ENCODE measurements at places on chromosomes 16 and 17.

DNA sequence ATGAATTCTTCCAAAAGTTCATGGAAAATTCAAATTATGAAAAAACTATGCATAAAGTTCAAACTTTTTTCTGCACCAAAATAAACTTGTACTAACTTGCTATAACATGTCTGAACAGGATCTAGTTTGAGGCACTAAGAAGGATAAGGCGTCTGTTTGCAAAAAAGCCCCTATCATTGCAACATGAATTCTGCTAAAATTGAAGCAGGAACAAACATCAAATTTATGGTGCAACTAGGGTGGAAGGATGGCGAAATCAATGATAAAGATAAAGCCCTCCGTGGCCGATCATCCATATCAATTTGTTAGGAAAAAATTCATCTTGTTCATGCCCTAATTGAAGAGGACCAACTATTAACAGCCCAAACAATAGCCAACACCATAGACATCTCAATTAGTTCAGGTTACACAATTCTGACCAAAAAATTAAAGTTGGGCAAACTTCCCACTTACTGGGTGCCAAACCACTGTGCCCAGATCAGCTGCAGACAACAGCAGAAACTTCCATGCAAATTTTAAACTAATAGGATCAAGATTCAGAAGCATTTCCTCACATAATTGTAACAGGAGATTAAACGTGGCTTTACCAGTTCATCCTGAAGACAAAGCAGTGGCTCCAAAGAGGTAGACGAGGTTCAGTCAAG lies 12.9 kb downstream of the IL21R start:
- DNase-seq, result no peak

DNA sequence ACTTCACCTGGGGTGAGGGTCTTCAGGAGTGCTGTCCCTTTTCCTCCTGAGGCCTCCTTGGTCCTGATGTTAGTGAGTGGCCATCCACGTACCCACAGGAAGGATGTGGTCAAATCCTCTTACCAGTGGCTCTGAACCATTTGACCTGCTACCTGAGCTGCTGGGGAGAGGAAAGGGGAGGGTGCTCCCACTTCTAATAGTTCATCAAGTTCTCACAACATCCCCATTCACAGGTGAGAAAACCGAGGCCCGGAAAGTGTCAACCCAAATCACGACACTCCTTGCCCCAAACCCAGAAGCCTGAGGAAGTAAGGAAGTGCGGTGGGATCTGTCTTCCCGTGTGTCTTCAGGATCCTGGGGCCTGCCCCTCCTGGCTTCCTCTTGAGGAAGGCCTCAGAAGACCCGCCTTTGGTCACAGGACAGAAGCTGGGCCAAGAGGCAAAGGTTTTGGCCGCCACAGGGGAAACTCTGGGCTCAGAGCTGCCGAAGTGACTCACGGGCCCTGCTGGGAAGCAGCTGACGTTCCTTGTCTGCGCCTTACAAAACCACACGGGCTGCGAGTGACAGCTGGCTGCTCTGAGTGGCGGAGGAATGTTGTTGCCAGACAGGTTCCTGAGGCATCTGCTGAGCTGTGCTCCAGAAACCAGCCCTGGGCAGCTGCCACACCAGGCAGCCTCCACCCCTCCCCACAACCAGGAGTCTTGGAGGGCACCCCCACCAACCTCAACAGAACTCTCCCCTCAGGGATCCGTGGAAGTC lies 13.9 kb upstream of the KIFC3 start:
- peak; percentile 94 for DNase-seq

DNA sequence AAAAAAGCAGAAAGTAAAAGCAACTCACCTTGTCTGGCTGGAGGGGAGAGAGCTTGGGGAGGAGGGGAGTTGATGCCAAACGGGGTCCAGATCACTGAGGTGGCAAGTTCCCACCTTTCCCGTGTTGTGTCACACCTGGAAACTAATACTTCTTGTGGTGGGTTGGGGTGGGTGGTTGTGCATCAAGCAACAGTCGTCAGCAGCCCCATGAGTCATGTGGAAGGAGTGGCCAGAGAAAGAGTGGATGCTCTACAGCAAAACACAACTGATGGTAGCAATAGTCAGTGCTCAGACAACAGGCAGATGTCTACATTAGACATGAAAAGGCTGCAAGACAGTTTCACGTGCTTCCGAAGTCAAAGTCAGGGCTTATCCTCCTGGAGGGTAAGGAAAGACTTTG lies 35.4 kb downstream of the ARSG start:
- DNase-seq, result no peak

DNA sequence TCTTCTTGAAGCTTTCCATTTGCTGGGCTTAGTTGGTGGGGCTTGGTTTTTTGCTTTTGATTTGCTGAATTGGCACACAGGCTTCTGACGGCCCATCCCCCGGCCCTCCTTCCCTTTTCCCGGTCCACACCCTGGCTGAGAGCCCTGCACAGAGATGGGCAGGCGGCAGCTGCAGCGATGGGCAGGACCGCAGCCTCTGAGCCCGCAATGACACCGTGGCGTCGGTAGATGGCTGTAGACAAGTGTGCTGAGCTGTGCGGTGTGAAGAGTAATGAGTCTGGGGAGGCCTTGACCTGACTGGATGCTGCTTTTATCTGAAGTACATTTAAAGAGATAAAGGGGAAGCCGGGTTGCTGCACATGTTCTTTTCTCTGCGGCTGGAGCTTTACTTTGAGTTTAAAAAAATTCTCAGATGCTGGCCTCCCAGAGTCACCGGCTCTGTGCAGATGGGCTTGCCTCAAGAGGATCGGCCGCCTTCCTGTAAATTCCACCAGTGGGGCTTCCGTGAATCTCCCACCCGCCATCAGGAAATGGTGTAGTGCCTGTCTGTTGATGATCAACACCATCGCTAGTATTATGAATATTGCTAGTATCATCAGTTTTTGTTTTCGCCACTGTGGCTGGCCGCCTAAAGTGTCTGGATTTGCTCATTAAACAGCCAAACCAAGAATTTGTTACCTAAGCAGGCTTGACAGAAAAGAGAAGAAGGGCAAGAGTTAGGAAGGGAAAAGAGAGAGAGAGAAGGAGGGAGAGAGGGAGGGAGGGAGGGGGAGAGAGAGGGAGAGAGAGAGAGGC lies 245.6 kb upstream of the RBFOX1 start:
- no peak for DNase-seq

DNA sequence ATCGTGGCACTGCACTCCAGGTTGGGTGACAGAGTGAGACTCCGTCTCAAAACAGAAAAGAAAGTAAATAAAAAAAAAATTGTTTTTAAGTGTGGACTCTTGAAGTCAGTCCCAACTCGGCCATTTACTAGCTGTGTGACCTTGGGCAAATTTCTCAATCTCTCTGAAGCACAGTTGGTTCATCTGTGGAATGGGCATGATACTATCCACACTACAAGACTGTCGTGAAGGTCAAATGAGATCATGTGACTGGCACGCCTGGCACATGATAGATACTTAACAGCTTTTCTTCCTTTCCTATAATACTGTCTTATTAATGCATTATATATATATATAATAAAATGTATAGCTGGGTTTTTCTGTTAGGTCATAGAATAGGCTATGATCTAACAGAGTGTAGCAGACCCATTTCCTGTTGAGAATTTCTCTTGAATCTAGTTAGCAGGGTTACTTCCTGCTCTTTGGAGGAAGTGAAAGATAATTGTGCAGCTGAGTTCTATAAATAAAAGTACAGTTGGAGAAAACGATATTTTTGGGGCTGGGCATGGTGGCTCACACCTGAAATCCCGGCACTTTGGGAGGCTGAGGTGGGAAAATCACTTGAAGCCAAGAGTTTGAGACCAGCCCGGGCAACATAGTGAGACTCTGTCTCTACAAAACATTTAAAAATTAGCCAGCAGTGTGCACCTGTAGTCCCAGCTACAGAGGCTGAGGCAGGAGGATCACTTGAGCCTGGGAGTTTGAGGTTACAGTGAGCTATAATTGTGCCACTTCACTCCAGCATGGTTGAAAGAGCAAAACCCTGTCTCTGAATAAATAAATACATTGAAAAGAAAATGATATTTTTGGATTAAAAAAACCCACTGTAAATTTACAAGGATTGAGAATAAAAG lies 7.3 kb downstream of the MILR1 start:
- DNase-seq, result no peak

GRCh38 chr16:87202346-87202745 lies 114.8 kb downstream of the C16orf95 start:
- DNase-seq, result peak; percentile 62

DNA sequence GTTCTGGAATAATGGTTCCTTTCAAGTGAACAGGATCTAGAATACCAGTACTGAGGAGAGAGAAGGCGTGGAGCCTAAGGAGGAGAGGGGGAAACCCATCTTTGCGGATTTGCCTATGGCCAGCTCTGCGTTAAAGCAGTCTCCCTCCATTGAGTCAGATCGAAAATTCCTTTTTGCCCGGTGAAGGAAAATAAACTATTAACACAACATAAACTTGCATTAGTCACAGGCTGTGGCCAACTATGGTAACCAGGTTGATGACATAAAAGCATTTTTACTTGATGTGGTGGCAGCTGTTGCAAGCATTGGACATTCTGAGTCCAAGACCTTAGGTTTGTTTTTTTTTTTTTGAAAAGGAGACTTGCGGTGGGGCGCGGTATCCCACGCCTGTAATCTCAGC lies 8.9 kb downstream of the LDAF1 start:
- peak; percentile 96 for DNase-seq

GRCh38 chr17:45127207-45127547 lies 5.1 kb downstream of the PLCD3 start:
- DNase-seq, result no peak

GRCh38 chr16:84819644-84820304 lies at the start of gene CRISPLD2:
Gene CRISPLD2, plus strand, starts transcription at chr16:84819985. Its CDS starts 18,511 bp downstream, at chr16:84838496.
- peak; percentile 88 for DNase-seq

GRCh38 chr16:10980813-10981212 lies 36.4 kb downstream of the CLEC16A start:
- no peak for DNase-seq

DNA sequence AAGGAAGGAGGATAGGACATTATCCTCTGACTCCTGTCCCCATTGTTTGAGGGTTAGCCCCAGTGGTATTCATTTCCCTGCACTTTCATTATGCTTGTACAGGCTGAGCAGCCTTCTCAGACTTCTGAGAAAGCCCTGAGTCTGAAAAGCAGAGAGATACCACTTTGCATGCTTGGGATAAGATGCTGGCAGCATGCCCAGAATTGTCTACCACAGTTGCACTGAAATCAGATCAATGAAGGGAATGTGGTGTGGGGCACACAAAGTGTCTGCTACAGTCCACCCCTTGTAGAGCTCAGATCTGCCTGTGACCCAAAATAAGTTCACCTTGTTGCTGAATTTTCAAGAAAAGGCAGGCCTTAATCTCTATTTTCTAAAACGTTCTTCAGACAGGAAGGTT lies 160.6 kb downstream of the CCT6B start:
- DNase-seq, result no peak

- DNase-seq, result peak; percentile 44
Measured at GRCh38 chr16:424623-425081, 797 bp upstream of the RAB11FIP3 start.

GRCh38 chr17:72774236-72774635 lies 318.3 kb downstream of the SLC39A11 start:
- DNase-seq, result no peak

GRCh38 chr17:67425571-67426160 lies 48.6 kb downstream of the PITPNC1 start:
- no peak for DNase-seq

DNA sequence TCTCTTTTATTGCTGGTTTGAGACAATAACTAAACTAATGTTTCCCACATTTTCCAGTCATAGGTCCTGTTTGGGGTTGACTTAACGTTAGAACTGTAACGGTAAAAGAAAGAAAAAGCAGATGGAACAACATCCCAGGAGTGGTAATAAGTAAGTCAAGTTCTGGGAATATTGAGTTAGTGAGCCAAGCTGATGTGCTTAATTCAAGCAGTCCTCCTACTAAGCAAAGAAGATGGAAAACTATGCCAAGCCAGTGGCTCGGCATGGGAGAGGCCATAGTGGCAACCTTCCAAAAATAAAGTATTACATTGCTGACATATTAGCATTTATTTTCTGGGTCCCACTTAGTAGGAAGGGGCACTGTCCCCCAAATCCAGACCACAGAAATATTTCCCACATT lies 161.7 kb upstream of the CDH5 start:
- DNase-seq, result peak; percentile 72

DNA sequence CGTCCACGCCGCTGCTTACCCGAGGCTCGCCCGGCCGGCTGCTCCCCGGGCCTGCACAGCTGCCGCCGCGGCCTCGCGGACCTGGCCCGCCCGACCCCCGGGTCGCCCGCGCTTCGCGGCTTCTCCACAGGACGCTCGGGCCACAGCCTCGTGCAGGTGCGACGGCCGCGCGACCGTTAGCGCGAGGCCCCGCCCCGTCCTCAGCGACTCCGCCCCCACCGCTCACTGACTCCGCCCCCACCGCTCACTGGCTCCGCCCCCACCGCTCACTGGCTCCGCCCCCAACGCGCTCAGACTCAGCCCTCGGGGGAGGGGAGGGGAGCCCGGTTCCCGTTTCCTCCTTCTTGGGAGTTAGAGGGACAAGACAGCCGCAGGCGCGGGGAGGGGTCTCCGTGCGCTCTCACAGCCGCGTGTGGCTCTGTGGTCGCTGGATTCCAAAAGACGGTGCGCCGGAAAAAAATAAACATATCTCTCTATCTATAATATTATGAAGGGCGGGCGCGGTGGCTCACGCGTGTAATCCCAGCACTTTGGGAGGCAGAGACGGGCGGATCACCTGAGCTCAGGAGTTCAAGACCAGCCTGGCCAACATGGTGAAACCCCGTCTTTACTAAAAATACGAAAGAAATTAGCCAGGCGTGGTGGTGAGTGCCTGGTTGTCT lies at the start of gene MEIOB:
MEIOB (minus strand) TSS at position 191 of the 662 bp plus-strand sequence. CDS start 3,989 bp downstream, outside the sequence.
- DNase-seq, result peak; percentile 6

DNA sequence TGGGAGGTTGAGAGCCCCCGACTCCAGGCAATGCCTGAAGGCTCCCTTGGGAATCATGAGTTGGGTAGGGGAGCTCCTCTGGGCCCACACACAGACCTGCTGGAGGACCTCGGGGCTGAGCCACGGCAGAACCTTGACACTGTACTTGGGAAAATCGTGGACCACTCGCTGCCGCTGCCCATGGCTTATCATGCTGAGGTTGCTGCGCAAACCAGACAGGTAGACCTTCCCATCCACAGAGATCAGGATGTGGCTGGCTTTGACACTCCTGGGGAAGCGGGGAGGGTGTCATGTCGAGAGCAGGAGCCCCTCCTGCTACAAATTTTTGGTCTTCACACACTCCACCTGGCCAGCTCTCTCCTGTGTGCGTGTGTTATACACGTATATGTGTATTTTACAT lies 7.2 kb upstream of the LIMD2 start:
- DNase-seq, result no peak
